ENCODE measurements at places on chromosomes 6 and 20. TPM values are rescaled to one million over a fixed set of nuclear protein-coding genes. Genes with fewer than 3 reads are reported as not detected.
A peak's percentile ranks its signal among the peaks of the same experiment; 100 is the strongest.

DNA sequence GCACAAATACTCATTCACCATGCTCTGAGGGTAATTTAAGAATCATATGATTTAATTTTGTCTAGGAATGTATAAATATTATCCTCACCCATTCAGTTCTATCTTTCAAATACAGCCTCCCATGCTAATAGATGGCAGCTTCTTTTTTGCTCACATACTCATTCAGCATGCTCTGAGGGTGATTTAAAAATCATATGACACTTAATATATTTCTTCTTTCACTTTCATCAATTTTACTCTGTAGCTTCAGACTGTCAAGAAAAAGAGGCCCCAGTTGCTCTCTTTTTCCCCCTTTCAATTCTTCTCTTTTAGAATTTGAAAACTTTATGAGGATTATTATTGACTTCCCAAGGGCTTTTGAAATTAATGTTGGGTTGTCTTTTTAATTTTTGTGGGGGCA, 161.7 kb upstream of the LAMP5 start:
- peaks cover 6% of the 10 kb centered on the region for H3K4me1 ChIP-seq
- H3K27ac ChIP-seq = no peak overlapping the region
- no peak for DNase-seq
- no peaks in the 10 kb centered on the region for H3K36me3 ChIP-seq
- H3K27me3 ChIP-seq = no peaks in the 10 kb centered on the region
- H3K4me3 ChIP-seq = no peak overlapping the region

GRCh38 chr6:79713701-79714322, 82.7 kb downstream of the SH3BGRL2 start:
- H3K36me3 ChIP-seq = no peaks in the 10 kb centered on the region
- no peak overlapping the region for H3K27ac ChIP-seq
- DNase-seq = peak; percentile 52
- no peaks in the 10 kb centered on the region for H3K27me3 ChIP-seq

DNA sequence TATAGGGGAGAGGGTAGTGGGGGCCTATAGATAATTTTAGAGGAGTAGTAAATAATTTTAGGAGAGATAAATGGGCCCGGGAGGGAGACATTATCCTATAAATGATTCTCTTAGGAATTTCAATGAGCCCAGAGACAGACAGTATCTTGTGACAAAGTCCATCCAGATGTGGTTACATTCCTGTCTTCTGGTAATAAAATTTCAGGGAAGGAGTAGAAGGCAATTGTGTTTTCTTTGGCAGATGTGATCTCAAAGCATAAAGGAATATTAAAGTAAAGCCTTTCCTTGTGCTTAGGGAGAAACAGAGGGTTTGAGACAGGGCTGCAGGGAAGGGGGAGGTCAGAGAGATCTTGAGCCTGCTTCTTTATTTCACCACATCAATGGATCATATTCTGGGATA, 979.8 kb upstream of the GJE1 start:
- no peak overlapping the region for H3K27ac ChIP-seq
- no peak overlapping the region for H3K4me3 ChIP-seq
- no peaks in the 10 kb centered on the region for H3K27me3 ChIP-seq
- no peaks in the 10 kb centered on the region for H3K36me3 ChIP-seq

GRCh38 chr6:21970569-21971300, 326.1 kb downstream of the PRL start:
- no peak overlapping the region for H3K4me3 ChIP-seq
- DNase-seq = no peak
- H3K4me1 ChIP-seq = peaks cover 14% of the 10 kb centered on the region
- no peak overlapping the region for H3K27ac ChIP-seq

DNA sequence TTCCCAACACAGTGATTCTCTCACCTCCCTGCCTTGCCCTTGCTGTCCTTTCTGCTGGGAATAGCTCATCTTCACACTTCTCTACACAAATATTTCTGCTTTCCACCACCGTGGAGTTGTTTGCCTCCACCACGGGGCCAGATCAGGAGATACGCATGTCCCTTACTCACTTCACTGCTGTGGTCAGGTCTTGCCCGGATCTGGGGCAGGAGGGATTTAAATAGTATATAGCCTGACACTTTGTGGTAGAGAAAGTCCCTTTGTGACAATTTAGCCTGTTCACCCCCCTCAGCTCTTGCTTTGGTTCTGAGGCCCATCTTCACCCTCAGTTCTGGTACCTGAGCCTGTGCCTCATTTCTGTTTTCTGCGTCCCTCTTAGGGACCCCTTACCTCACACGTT, 92.6 kb upstream of the PREP start:
- H3K27me3 ChIP-seq = no peaks in the 10 kb centered on the region
- H3K27ac ChIP-seq = no peak overlapping the region

GRCh38 chr6:145705561-145705960, 29.8 kb downstream of the EPM2A start:
- no peak overlapping the region for H3K4me3 ChIP-seq
- H3K27ac ChIP-seq = no peak overlapping the region
- no peaks in the 10 kb centered on the region for H3K27me3 ChIP-seq

GRCh38 chr20:49690899-49691620, 22.6 kb downstream of the B4GALT5 start:
- DNase-seq = no peak
- H3K36me3 ChIP-seq = no peaks in the 10 kb centered on the region
- H3K4me1 ChIP-seq = peaks cover 10% of the 10 kb centered on the region
- H3K27ac ChIP-seq = no peak overlapping the region

The C20orf204 gene
- 2.6 TPM for total RNA-seq

DNA sequence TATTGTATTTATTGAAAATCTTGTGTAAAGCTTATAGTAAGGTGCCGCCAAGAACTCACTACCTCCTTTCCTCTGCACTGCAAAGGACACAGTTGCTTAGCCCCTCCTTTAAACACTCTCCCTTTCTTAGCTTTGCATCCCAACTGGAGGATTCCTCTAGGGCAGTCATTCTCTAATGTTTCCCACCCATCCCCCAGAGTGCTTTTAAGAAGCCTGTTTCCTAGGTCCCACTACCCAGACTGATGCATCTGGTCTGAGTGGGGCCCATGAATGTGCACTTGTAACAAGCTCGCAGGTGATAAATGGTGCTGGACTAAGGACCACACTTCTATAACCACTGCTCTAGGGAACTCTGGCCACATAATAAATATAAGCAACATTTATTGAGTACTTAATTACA, 55.2 kb downstream of the B4GALT5 start:
- no peaks in the 10 kb centered on the region for H3K27me3 ChIP-seq
- H3K4me1 ChIP-seq = peaks cover 17% of the 10 kb centered on the region
- no peak overlapping the region for H3K27ac ChIP-seq
- no peak for DNase-seq
- H3K36me3 ChIP-seq = peaks cover 4% of the 10 kb centered on the region
- H3K4me3 ChIP-seq = no peak overlapping the region

The DNAH8 gene
- 0.04 TPM for total RNA-seq

GRCh38 chr20:15817351-15817750, 755.9 kb downstream of the KIF16B start:
- no peaks in the 10 kb centered on the region for H3K36me3 ChIP-seq
- no peak overlapping the region for H3K27ac ChIP-seq
- DNase-seq = no peak
- H3K4me1 ChIP-seq = no peaks in the 10 kb centered on the region
- no peaks in the 10 kb centered on the region for H3K27me3 ChIP-seq

GRCh38 chr6:106547601-106548453, 81.5 kb downstream of the RTN4IP1 start:
- no peaks in the 10 kb centered on the region for H3K27me3 ChIP-seq
- H3K36me3 ChIP-seq = no peaks in the 10 kb centered on the region
- no peak overlapping the region for H3K4me3 ChIP-seq
- H3K4me1 ChIP-seq = no peaks in the 10 kb centered on the region
- DNase-seq = no peak
